NCI-H524 (cell line): ENCODE measurements at places on chromosomes 1 and 21.

DNA sequence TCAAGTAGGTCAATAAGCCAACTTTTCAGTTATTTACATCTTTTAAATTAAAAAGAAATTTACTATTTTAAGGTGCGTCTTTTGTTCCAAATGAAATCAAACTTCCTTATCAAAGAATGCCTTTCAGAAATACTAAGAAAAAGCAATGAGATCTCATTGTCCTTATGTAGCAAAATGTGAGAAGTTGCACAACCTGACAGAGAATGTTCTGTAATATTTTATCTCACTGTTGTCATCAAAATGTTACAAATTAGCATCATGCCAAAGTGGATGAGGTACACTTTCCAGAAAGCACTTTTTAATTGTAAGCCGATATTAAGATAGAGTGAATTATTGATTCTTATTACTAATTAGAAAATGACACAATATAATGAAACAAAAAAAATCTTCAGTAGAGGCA is 50.4 kb downstream of the KCNT2 start:
- DNase-seq: no peak

DNA sequence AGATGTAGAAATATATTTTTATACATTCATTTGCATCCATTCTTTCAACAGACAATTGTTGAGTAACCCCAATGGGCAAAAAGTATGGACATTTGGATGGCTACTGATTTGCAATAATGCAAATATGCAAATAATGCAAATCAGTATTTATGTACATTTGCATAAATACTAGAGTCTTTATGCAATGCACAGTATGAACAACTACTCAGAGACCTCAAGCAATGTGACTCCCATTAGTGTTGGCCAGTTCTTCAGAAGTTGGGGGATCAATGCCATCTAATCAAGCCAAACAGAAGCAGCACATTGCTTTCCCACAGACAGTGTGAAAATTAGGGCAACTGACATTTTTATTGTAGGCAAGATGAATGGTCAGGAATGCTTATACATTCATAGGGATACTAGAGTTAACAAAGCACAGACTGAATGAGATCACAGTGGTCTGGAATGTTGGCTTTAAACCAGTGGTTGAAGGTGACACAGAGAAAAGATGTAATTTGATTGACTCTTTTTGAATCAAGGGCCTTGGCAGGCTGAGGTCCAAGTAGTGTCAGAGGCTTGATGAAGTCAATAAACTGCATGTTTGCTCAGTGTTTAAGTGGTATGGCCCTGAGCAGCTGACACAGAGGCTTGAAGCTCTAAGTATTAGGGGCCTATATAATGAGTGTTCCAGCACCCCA is 256.6 kb downstream of the CTH start:
- no peak for DNase-seq

DNA sequence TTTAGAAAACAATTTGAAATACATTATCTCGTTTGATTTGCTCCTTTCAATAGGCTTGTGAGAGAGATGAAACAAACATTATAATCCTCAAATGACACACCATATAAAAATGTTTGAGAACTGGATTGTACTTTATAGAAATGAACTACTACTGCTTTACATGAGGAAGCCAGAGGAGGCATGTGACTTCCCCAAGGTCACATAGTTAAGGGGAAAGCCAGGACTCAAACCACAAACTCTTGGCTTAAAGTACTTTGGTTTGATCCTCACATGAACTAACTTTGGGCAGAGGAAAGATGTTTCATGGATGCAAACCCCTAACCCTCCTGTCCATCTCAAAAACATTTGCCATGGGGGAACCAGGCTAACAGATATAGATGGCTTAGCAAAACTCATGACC is 4.7 kb downstream of the ARHGEF11 start:
- no peak for DNase-seq

- no peak for DNase-seq
Observed at GRCh38 chr21:36425286-36425685, 40.1 kb downstream of the CHAF1B start.

- no peak for DNase-seq
Observed at GRCh38 chr1:62476525-62477219, 39.8 kb downstream of the USP1 start.

- peak; percentile 46 for DNase-seq
Observed at GRCh38 chr1:5992814-5993555, 760 bp upstream of the NPHP4 start.

DNA sequence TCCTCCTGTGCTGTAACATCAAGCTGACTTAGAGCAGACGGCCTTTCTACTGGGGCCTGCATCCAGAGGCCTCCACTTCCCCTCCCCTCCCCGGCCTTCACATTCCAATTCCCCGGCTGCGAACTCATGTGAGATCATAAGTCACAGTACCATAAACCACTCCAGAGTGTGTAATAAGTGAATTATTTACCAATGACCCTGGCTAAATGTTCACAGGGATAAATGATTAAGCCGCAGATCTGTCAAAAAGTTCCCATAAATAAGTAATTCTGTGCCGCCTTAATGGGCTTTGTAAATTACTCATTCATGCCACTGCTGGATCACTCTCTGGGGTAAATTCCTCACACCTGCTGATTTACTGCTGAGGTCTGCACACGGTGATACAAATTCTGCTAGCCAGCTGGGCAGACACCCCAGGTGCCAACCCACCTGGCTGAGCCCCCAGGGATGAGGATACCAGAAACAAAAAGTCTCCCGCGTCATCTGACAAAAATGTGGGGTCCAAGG is 27.4 kb upstream of the KIRREL1 start:
- no peak for DNase-seq

DNA sequence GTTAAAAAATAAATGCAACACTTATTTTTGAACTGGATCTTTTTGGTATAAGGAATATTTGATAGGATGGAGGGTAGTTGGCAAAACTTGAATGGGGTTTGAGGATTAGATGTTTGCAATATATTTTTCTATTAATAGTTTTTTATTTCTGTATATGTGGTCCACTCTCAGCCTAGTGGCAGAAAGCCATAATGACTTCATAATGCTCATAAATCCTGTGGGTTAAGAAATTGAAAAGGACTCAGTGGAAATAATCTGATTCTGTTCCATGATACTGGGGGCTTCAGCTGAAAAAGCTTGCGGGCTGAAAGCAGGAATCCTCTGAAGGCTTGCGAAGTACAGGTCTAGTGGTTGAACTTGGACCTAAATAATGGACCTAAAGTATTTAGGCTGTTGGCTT is 1028.6 kb upstream of the PRMT6 start:
- DNase-seq: no peak
